Right ventricle myocardium inferior (tissue), 1 donor: ENCODE measurements at places on chromosomes 1 and 21. TPM values are rescaled to one million over a fixed set of nuclear protein-coding genes. Genes with fewer than 3 reads are reported as not detected.

GRCh38 chr1:213666113-213666512, 321.7 kb upstream of the PROX1 start:
- no peak for DNase-seq

DNA sequence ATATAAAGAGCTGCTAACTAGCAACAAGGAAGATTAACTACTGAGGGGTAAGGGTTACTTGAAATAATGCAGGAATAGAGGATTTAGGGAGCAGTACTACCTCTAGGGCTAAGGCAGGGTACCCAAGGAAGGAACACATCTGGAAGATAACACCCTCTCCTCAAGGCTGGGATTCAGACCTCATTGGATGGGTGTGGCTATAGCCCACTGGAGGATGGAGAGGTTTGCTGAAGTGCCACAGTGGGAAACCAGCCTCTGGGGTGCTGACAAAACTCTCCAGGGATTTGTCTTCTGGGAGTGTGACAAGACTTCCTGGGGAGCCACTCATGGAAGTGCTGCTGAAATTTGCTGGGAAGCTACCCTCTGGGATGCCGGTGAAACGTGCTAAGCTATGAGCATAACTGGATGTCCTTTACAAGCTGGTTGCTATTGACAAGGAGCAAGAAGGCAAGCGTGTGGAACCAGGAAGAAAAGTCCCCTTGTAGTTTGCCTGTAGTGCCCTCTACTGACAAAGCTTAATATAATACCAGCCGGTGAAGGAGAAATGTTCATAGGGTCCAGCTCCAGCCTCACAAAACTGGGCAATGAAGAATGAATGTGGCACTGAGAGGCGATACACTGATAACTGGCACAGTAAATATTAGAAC, 122.8 kb upstream of the USP24 start:
- DNase-seq: no peak

GRCh38 chr1:100459358-100460114, 78.4 kb upstream of the GPR88 start:
- DNase-seq: no peak

The CRNN gene
- total RNA-seq: not detected

The NEGR1 gene
- total RNA-seq: 15.2 TPM

DNA sequence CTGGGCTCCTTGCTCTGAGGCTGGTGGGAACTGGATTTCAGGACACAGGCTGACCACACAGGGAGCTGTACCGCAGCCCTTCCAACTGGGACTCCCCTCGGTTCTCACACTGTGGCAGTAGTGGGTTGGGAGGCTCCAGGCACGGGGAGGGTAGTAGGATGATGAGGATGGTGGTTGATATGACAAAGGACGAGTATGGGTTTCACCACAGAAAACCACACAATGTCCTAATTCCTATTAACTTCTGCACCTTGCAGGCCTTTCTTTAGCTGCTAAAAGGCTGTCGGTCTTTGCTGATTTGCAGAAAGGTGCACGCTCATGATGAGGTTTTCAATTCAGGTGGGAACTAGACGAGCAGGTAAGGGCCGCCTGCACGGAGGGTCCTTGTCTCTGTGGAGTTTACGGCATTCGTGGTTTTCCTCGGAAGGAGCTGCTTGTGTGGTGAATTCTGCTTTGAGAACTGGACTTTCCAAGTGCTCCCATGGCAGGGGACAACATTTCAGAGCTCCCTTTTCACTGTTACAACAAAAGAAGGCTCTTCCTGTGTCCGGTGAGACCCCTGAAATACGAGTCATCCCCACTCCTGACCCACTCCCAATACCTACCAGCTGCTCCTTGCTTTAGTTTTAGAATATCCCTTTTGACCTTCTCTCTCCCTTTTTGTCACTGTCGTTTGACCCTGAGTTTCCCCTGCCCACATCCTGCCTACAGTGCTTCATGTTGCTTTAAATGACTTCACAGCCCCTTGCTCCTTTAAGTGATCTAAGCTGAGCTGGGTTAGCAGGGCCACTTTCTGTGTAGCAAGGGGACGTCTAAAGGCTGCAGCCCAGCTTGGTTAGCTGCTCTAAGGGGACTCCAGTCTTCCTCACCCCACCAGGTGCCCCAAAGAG, 125.1 kb downstream of the MRPS6 start:
- DNase-seq: no peak

- no peak for DNase-seq
Measured at GRCh38 chr1:115355069-115355468, 17.0 kb upstream of the NGF start.

DNA sequence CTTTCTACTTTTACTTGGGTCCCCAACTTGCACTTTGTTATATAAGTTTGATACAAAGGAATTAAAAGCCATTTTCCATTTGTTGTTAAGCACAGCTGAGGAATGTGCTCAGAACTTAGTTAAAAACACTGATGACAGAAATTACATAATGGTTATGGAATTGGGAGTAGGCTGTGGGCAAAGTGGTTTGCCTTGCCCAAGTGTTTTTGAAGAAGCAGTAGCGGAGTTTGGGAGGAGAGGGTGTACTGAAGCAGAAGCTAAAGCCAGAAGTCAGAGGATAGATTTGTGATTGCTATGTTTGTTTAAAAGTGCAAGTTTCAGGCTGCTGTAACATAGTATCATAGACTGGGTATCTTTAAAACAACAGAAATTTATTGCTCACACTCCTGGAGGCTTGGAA, 391.8 kb downstream of the DUSP10 start:
- no peak for DNase-seq

DNA sequence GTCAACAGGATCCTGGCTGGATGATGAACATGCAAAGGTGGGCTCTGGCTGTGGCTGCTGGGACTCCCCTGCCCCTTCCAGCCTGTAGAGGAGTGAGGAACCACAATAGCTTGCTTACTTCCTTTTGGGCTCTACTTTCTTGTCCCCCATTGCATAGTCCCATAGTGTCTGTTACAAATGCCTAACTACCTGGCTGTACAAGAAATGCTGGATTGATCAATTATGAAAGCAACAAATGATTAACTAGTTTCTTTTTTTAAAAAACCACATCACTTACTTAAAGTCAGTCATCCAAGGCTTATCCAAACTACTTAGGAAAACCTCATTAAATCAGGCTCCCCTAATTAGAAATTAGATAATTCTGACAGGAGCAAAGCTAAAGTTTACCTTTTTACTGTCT, 514.1 kb upstream of the PKN2 start:
- no peak for DNase-seq

GRCh38 chr1:231596337-231596791, 30.2 kb upstream of the DISC1 start:
- DNase-seq: no peak

DNA sequence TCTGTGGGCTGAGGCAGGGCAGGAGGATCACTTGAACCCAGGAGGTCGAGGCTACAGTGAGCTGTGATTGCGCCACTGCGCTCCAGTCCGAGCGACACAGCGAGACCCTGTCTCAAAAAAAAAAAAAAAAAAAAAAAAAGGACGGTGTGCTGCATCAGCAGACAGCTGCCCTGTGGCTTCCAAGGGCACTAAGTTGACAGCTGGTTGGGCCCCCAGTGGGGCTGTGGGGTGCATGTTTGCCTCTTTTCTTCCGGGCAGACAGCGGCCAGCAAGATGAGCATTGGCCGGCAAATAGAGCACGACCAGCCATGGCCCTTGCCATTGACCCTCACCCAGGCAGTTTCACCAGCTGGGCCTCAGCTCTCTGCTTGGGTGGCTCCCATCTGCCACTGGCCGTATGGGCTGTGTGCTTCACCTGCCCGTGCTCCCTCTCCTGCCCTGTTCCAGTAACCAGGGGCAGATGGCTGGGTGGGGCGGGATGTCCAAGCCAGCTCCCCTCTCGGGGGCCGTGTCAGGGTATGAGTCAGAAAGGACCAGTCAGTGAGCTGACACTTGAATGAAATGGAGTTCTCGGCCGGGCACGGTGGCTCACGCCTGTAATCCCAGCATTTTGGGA, 12.3 kb upstream of the SLC25A34 start:
- no peak for DNase-seq

- DNase-seq: no peak
Measured at GRCh38 chr1:178986204-178986603, 39.5 kb upstream of the FAM20B start.

GRCh38 chr1:50701706-50702317, 258.3 kb downstream of the FAF1 start:
- DNase-seq: no peak

DNA sequence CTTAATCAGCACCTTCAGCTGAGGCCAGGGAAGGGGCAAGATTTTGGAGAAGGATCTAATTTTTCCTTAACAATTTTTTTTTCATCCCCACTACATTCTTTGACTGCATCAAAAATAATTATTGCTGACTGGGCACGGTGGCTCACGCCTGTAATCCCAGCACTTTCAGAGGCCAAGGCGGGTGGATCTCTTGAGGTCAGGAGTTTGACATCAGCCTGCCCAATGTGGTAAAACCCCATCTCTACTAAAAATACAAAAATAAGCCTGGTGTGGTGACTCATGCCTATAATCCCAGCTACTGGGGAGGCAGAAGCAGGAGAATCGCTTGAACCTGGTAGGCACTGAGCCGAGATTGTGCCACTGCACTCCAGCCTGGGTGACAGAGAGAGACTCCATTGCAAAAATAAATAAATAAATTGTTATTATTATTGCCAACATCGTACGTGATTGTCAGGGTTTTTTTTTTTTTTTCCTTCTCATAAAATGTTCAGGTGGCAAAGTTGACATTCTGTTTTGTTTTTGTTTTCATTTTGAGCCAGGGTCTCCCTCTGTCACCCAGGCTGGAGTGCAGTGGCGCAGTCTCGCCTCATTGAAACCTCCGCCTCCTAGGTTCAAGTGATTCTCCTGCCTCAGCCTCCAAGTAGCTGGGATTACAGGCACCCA, 37.3 kb upstream of the MORC3 start:
- no peak for DNase-seq

DNA sequence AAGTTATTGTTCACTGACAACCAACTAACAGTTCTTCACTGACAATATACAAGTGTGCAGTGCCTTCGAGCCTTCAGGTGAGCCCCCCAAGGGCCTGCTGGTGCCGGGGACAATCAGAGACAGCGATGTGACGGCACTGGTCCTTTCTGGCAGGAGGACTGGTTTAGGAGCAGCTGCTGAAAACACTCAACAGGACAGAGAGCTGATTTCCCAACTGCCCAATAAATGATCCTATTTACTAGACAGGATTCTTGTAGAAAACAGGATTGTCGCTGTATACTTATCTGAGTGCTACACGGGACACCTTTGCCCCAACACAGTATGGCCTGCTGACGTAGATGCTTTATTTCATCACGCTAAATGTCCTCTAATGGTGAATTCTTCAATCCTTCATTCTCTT, 65.4 kb downstream of the TP53BP2 start:
- DNase-seq: no peak

GRCh38 chr1:242178924-242179708, 180.2 kb upstream of the MAP1LC3C start:
- DNase-seq: no peak

DNA sequence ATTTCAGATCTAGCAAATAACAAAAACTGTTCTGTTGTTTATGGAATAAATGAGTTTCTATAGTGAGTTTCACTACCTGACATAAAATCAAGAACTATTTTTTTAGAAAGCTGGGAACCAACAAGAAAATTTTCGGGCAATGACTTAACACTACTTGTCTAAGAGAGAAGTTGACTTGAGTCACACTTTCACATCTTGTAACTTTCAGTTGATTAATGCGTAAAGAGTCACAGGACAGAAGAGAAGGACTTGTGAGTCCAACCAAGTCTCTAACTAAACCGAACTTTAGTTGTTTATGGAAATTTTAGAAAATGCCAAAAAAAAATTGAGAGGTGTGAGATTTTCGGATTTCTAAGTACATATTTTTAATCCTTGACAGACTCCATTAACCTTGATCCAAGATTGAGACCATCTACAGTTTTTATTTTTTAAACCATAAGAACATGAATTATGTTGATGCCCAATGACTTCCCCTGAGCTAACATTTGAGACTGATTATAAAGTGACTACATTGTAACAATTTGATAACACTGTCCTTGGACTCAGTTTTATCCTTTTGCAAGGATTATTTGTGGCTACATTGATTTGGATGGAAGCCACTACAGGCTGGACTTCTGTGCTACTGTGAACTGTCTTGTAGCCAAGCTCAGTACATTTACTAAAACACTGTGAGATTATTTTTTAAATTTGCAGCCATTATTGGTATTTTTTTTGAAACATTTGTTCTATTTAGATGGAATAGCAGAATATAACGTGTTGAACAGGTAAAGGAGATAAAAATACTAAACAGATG, 284.0 kb downstream of the PTPRC start:
- no peak for DNase-seq

- no peak for DNase-seq
Measured at GRCh38 chr1:226532553-226532952, 16.0 kb upstream of the STUM start.

DNA sequence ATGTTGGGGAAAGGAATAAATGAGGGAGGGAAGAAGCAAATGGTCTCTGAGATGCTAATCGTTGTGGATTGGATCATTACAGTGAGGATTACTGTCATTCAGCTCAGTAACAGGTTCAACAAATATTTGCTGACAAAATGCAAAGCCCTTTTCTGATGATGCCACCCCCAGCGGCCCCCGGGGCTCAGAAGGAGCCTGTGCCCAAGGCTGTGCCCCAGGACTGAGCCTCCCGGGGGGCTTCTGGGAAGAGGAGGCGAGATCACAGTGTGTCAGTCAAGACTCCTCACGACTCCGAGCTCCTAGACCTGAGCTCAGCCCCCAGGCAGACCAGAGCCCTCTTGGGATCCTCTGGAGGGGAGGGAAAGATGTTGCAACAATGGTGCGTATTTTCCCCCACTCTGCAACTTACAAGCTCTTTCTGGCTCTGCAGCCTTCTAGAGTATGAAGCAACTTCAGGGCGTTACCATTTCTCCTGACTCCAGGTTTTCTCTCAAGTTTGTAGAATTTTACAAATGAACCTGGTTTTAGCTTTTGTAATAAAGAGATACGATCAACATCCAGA, 20.8 kb downstream of the EPHA8 start:
- no peak for DNase-seq

GRCh38 chr21:43267391-43268085, 98.7 kb downstream of the CRYAA start:
- DNase-seq: peak; percentile 50

- DNase-seq: no peak
Measured at GRCh38 chr1:60657926-60658325, 424.4 kb upstream of the NFIA start.

The DIRAS3 gene
- total RNA-seq: 23.7 TPM

DNA sequence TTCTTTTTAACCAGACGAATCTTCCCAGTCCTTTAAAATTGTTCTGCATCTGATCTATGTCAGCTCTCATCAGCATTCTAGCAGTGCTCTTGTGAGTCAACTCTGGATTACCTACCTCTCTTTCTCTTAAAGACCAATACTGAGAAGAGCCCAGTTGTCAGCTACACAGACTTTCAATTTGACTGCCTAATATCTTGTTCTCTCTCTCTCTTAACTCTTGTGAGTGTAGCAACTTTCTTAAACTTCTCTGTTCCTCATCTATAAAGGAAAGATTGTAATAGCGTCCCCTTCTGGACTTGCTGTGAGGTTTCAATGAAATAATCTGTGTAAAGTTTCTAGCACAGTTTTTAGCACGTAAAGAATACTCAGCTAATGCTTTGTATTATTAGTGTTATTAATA, 499.3 kb upstream of the ADAMTS5 start:
- no peak for DNase-seq

The TARDBP gene
- total RNA-seq: 107 TPM

- no peak for DNase-seq
Measured at GRCh38 chr1:4894566-4894965, 240.2 kb downstream of the AJAP1 start.

GRCh38 chr1:47875831-47876586, 121.2 kb downstream of the TRABD2B start:
- no peak for DNase-seq

The RNU1-2 gene
- 4,572 TPM for total RNA-seq

The SPATA21 gene
- total RNA-seq: not detected
